NCI-H1417 treated with DMSO at 0.1 percent for 48 hours (cell line): ENCODE measurements at places on chromosomes 1 and 21.

- no peak for DNase-seq
Measured at GRCh38 chr1:96519851-96520578, 201.6 kb upstream of the PTBP2 start.

- DNase-seq = no peak
Measured at GRCh38 chr1:223189903-223190724, 47.1 kb upstream of the TLR5 start.

- no peak for DNase-seq
Measured at GRCh38 chr1:66450043-66450514, 83.9 kb upstream of the SGIP1 start.

DNA sequence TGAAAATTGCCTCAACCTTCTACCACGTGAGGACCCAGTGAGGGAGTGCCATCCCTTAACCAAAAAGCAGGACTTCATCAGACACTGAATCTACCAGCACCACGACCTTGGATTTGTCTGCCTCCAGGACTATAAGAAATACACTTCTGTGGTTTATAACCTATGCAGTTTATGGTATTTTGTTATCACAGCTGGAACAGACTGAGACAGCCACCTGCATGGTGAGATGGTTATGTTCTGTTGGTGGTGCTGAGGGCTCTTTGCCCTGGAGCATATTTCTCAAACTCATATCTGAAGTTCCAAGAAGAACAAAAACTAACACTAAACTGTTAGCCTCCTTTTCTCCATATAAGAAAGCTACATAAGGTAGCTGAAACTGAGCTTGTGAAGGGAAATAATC lies 69.8 kb upstream of the RGS18 start:
- DNase-seq = no peak

DNA sequence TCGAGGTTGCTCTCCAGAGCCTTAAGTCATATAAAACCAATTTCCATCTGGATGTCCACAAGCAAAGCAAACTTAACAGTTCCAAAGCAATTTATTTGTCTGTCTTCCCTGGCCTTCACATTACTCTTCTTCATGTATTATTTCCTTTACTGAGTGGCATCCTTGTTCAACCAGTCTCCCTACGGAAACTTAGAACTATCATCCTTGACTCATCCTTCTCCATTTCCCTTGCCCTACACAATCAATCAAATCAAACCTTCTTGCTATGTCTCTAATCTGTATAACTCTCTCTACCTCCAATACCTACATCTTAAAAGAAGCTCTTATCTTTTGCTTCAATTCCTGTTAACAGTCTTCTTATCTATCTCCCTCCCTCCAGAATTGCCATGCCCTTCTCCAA lies 25.4 kb downstream of the EGLN1 start:
- DNase-seq = no peak

GRCh38 chr1:10734962-10735544 lies 61.4 kb downstream of the CASZ1 start:
- DNase-seq = no peak

- DNase-seq = no peak
Measured at GRCh38 chr1:192998536-192998935, 60.6 kb downstream of the UCHL5 start.

DNA sequence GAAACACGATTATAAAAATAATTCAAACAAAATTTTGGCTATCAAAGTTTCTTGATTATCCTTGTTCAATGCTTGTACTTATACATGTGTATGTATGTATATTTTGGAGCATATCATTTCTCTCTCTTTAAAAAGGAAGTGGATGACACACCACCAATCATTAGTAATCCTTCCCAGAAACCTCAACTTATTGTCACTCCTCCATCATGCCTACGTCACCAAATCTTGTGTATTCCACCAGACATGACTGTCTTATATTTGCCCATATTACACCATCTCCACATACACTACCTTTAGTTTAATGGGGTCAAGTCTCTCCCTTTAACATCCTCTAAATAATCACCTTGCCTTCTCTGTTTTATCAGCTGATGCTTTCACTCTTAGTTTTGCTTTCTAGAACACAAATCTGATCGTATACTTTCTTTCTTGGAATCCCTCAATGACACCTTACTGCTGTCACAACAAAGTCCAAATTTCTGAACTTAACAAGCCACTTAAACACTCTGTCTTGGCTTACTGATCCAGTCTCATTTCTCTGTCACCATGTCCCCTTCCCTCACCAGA lies 124.0 kb downstream of the BRINP3 start:
- no peak for DNase-seq

DNA sequence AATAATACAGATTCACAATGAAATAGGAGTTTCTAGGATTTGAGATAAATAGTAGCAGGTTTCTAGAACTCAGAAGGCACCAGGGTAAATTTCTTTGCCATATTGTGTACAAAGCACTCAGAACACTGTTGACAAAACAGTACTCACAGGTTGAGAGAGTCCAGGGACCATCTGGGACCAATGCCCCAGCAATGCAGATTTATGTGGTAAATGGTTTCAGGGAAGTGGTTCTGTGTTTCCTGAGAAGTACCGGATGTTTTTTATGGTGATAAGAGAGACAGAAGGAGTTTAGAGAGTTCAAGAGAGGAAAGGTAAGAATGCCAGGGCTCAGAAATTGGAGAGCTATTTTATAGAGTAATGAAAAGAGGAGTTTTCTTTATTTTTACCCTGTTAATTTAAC lies 29.6 kb upstream of the DIPK1A start:
- DNase-seq = no peak

- DNase-seq = no peak
Measured at GRCh38 chr21:25912402-25912746, 177.6 kb downstream of the GABPA start.

GRCh38 chr1:201982082-201982622 lies 296 bp upstream of the RNPEP start:
- no peak for DNase-seq

- DNase-seq = no peak
Measured at GRCh38 chr21:15795533-15795932, 65.8 kb downstream of the USP25 start.

GRCh38 chr1:74714429-74715235 lies 18.2 kb downstream of the CRYZ start:
- DNase-seq = no peak

DNA sequence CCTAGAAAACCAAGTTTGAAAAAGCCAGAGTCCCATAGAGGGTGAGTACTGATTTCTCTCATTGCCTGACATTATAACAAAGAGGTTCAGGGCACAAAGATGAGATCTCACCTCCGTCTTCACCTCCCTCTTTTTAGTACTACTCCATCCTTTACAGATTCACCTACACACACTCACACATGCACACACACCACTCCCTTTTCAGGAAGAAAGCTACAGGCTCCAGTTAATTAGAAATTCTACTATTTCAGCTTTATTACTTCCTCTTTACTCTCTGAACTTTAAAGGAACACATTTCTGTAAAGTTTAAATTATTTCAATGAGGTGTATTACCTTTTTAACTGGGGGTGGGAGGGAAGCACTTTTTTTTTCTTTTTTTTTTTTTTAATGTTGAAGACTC lies 59.6 kb upstream of the PRDX6 start:
- DNase-seq = no peak

DNA sequence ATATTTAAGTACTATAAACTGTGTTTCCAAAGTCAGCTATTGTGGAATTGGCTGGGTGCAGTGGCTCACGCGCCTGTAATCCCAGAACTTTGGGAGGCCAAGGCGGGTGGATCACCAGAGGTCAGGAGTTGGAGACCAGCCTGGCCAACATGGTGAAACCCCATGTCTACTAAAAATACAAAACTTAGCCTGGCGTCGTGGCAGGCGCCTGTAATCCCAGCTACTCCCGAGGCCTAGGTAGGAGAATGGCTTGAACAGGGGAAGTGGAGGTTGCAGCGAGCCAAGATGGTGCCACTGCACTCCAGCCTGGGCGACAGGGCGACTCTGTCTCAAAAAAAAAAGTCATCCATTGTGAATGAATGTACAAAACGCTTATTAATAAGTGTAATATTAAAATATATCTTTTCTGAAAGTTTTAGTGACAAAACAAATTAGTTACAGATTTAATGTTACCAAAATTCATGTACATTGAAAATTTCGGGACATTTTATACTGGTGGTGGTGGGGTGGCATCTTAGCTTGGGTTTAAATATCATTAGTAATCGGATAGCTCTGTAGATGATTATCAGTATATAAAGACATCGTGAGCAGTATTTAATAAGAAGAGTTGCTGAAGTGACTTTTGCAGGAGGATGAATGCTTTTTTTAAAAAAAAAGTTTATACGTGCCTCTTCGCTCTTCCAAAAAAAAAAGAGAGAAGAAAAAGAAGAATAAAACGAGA lies 503 bp upstream of the SRSF11 start:
- DNase-seq = no peak

- no peak for DNase-seq
Measured at GRCh38 chr1:70033936-70034335, 171.4 kb downstream of the LRRC40 start.

DNA sequence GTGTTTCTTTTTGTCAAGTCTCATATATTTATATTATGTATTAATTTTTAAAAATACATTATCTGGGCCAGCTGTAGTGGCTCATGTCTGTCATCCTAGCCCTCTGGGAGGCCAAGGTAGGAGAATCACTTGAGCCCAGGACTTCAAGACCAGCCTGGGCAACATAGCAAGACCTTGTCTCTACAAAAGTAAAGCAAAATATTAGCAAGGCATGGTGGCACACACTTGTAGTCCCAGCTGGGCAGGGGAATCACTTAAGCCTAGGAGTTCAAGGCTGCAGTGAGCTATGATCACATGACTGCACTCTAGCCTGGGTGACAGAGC lies 189.1 kb downstream of the SMYD3 start:
- DNase-seq = no peak

GRCh38 chr1:92933459-92933858 lies 27.8 kb downstream of the DIPK1A start:
- DNase-seq = no peak

DNA sequence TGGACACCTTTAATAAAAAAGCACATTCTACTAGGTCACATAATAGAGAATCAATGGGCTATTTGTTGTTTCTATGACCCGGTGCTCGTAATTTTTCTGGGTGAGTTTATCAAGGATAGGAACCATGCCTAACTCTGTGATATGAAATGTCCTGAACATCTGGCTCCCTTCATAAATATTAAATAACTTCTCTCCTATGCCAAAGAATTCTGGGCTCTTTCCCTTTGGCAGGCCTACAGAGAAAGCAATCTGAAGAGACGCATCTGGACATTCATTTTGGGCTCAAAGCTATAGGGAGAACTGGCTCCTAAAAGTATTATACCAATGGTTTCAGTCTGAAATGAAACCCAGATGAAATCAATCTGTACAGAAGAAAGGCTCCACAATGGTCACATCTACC lies 38.8 kb upstream of the ANGPTL7 start:
- DNase-seq = no peak

DNA sequence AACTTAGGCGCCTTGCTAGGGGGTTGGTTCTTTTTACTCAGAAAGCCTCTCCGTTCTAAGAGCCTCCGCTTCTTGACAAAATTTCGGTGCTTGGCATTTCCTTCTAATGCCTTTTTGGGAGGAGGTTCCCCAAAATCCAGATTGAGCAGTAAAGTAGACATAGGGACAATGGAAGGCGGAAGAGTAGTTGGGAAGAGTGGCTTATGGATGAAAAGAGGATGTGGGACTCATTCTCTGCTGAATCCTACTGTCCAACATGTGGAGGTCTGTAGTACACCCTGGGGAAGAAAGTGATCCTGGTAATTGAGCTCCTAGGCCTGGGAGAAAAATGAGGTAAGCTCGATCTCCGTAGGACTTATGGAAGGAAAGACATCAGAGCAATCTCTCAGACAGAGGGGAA lies 777 bp upstream of the METTL25B start:
- no peak for DNase-seq

GRCh38 chr1:107572674-107573211 lies 392.2 kb downstream of the VAV3 start:
- no peak for DNase-seq

DNA sequence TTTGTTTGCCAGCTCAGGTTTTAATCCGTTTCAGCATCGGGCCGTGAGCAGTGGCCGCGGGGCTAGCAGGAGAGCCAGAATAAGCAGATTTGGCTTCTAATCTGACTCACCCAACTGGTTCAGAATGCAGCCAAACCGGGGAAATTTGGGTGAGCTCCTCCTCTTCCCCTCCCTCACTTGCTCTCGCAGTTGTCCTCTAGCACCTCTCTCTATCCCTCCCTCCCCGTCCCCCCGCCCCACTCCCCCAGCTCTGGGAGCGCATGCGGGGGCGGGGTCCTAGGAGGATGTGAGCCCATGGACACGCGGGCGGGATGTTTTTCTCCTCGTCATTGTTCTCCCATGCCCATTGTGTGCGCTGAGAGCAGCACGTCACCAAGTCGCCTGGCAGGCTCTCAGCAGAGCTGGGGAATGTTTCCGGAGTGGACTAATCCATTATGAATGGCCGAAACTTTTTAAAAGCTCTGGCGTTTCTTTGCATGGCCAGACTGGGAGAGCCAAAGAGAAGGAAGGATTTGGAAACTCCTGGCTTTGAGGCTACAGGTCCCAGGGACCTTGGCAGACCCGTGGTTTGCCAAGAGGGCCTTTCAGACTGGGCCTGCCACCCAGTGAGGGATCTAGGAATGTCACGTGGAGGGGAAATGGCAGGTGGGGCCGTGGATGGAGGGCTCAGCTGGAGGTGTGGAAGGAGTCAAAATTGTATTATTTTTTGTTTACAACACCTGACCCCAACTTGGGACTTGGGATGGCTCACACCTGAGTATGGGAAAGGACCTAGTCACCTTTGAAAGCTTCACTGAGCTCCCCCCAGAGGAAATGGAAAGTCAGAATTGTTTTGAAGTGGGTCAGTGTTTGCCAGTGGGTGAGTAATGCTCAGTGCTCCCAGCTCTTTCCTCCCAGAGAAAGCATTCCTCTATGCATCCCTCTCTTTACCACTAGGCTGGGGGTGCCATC lies 39.2 kb downstream of the CDK18 start:
- DNase-seq = peak; percentile 25

- DNase-seq = no peak
Measured at GRCh38 chr1:54397090-54397591, 9.1 kb downstream of the SSBP3 start.

GRCh38 chr1:5913876-5914275 lies 78.3 kb downstream of the NPHP4 start:
- no peak for DNase-seq

GRCh38 chr1:11615090-11615489 lies 39.1 kb downstream of the FBXO2 start:
- no peak for DNase-seq

- peak; percentile 14 for DNase-seq
Measured at GRCh38 chr1:30881319-30882181, 27.0 kb downstream of the SDC3 start.

DNA sequence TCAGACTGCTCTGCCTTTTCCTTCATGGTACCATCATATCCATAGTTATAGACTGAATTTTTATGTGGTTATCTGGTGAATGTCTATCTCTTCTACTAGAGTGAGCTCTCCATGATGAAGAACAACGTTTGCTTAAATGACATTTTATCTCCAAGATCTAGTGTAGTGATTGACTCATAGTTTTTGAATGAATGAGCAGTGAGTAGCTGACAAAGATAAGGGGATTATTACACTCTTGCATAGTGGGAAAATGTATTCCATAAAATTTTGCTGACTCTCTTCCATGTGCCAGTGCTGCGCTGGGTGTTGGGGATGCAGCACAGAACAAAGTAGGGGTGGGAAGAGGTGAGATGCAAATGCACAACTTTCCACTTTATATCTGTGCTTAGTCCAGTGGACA lies 147.7 kb downstream of the TGFB2 start:
- no peak for DNase-seq

- no peak for DNase-seq
Measured at GRCh38 chr1:183450093-183450492, 22.2 kb upstream of the SMG7 start.

- DNase-seq = no peak
Measured at GRCh38 chr1:181043025-181043888, 9.5 kb downstream of the MR1 start.
